ENCODE measurements at places on chromosomes 1 and 21.

DNA sequence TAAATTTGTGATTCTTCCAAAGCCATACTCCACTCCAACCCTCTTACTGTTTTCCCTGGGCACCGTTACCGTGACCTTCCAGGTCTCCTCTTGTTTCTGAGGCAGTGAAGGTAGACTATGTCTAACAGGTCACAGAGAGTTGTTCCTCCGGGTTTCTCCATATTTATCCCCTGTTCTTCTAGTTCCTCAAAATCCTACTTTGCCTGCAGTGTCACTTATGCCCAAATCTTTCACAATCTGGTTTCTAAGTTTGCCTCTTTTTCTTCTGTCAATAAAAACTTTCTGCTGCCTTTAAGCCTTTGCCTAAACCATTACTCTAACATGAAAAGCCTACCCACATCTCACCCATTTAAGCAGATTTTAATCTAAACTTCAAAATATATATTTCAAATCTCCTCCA, 87.7 kb downstream of the C4BPA start:
- DNase-seq = no peak

GRCh38 chr21:32367158-32367557, 25.7 kb downstream of the URB1 start:
- no peak for DNase-seq

GRCh38 chr1:248822148-248823032, 3.3 kb downstream of the SH3BP5L start:
- DNase-seq = no peak

DNA sequence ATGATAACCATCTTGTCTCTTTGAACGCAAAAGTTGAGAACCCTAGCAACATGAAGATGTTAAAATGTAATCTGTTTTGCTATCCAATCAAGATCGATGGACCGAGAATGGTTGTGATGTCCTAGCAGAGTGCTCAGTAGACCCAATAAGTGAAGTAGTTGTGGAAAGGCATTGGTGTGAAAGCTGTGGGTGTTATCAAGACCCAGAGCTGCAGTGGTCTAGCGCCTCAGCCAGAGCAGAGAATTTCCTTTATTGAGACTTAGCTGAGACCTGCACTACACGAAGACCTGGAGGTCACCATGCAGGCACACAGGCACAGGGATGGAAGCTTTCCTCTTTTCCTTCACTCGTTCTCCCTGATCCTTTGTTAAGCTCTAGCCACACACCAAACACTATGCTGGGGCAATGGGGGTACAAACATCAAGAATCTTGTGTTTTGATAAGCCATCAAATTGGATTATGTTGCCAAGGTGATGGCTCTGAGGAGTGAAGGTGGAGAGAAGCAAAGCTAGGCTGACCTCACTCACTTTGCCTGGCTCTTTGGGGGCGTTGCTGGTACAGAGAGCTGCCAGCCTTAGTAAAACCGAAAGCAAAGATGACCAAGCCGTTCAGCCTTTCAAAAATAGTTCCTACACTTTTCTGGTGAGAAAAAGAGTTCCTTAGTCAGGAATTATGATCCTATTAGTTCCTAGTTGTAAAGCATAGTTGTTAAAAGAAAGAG, 24.1 kb downstream of the METTL13 start:
- peak; percentile 16 for DNase-seq

DNA sequence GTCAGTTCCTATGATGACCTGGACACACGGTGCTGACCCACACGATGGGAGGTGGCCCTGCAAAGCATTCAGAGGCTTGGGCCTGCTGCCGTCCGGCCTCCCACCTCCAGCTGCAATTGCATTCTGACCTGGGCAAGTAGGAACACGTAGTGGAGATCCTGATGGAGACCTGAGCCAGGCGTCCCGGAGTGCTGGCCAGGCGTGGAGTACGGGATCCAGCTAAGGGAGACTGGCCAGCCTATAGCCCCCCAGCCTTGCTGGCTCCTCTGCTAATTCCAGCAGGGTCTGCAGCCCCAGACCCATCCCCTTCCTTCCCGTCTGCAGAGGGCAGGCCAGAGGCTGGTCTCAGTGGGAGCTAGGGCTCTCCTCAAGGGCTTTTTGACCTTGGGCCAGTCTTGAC, 11.2 kb downstream of the CD46 start:
- DNase-seq = no peak

DNA sequence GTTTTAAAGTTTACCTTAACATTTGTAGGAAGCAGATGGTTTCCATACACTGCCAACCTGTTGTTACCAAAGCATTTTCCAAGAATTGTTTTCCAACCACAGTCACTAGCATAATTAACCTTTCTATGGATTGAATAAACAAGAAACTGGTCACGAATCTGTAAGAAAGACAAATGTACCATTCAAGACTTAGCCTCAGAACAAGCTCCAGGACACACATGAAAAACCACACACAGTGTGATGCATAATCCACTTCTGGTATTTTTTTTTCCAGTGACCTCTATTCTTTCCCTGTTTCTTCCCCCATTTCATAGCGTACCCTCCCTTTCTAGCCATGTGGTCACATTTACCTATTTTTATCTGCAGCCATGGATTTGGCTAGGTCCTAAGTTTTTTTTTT, 29.6 kb upstream of the C1orf87 start:
- no peak for DNase-seq

- no peak for DNase-seq
These were observed 34.6 kb upstream of the IFNGR2 start for GRCh38 chr21:33368576-33368975.

DNA sequence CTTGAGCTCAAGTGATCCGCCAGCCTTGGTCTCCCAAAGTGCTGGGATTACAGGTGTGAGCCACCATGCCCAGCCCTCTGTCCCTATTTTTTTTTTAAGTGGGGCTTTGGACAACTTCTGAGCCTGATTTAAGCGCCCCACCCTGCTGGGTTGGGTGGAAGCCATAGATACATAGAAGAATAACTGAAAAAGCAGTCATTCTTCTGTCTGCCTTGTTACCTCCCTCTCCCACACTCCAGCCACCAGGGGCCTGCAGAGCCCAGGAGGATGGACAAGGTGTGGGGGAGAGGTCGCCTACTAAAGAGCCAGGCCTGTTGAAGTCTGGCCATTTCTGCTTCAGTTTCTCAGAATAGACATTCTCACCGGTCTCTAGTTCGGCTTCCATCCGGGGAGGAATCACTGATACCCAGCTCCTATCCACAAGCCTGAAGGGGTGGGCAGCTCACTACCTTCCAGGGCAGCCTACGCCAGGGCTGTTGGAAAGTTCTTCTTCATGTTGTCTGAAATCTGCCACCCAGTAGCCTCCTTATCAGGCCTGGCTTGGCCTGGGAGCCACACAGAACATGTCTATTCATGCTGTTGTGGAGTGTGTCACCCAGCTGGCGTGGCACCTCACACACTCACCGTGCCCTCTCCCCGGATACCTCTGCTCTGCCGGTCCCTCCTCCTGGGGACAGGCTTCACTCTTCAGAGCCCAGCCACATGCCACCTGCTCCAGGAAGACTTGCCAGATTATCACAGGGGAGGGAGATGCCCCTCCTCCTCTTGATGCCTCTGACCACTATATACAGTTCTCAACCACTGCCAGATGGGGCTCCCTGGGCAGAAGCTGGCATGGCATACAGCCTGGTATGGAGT, 27.7 kb downstream of the KNCN start:
- DNase-seq = no peak

DNA sequence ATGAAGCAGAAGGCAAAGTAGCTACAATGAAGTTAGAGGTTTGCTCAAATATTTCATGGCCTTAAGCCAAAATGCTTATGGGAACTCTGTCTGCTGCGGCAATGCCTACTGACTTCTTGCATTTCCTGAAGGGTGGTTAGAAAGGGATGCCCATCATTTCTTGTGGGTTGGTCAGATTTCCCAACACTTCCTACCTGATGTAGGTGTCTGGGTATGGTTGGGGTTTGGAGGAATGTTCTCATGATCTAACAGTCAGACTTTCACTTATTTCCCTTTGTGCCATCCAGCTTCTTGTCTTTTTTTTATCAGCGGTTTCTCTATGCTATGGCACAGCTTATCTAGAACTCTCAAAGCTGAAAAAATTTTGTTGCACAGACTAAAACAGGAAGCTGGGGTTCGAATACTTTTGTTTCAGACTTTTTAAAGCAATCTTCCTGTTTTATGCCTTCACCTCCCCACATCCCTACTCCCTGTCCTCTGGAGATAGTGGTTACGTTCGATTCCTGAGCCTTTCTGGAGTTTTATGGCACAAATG, 307.7 kb downstream of the USP25 start:
- no peak for DNase-seq

DNA sequence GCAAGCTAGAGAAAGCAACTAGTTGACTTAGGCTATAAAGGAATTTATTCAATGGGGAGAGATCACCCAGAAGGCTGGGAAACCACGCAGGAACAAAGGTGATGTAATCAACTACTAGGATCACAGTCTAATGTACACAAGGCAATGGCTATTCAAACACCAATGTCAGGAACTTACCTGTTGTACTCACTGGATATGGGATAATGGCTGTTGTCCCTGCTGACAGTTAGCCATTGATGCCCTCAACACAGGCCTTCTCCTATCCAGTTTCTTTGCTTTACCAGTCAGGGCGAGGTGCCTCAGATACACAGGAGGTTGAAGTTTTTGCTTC, 32.3 kb downstream of the C21orf91 start:
- no peak for DNase-seq

DNA sequence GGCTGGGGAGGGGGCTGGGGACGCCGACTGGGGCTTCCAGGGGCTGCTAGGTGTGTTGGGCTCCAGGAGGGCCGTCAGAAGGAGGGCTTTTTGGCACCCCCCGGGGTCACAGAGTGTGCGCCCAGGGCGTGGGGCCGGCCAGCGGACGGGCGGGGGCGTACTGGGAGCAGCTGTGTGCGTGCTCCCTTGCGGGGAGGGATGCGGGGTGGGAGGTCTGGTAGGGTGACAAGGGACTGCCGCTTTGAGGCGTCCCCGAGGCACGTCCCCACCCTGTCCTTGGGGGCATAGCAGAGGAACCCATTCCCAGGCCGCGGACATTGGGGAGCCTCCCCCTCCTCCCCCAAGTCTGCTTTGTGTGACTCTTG, 1.1 kb downstream of the FOXO6 start:
- no peak for DNase-seq

DNA sequence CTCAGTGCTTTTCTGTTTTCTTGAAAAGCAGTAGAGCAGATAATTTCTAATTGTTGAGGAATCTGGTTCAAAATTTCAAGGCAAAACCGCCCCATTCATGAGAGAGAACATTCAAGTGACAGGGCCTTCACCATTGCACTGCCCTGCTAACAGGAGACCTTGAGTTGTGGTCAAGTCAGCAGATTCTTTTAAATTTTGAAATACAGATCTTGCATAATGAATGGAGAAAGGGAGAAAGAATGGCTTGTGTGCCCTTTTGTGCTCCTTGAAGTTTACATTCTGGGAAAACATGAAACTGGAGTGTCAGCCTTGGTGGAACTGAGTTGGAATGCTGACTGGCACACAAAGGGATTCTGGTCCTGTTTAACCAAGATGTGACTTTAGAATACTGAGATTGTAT, 164.5 kb upstream of the UBE2U start:
- DNase-seq = no peak

DNA sequence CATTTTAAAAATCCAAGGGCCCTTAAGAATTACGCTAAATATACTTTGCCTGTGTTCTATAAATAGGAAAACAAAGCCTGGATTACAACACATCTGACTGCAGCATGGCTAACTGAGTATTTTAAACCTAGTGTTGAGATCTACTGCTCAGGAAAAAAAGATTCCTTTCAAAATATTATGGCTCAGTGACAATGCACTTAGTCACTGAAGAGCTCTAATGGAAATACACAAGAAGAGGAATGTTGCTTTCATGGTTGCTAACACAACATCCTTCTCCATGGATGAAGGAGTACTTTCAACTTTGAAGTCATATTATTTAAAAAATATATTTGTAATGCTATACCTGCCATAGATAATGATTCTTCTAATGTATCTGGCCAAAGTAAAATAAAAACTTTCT, 248.3 kb upstream of the NEGR1 start:
- no peak for DNase-seq

DNA sequence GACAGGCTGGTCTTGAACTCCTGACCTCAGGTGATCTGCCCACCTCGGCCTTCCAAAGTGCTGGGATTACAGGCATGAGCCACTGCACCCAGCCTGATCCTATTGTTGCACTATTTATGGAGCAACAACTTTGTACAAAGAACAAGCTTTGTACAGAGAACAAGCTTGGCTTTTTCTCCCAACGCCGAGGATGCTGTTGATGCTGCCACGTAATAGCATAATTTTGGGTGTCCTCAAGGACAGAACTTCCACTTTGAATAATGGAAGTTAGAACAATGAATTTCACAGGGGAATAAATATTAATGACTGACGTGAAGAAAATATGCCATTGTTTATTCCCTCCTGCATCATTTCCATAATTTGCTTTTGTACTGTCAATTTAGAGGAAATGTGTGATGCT, 12.8 kb upstream of the RBP7 start:
- no peak for DNase-seq
